ENCODE measurements at places on chromosomes 5 and 9. TPM values are rescaled to one million over a fixed set of nuclear protein-coding genes. Genes with fewer than 3 reads are reported as not detected.

- DNase-seq, result no peak
Measured at GRCh38 chr9:136537896-136538598, 7.8 kb downstream of the NOTCH1 start.

GRCh38 chr5:136819526-136820302 is 454.4 kb upstream of the TRPC7 start:
- peak; percentile 22 for DNase-seq

GRCh38 chr5:179258922-179259730 is 86.1 kb downstream of the ADAMTS2 start:
- no peak for DNase-seq

- no peak for DNase-seq
Measured at GRCh38 chr5:14463629-14464028, 118.0 kb upstream of the OTULINL start.

GRCh38 chr5:39898731-39899130 is 474.0 kb upstream of the DAB2 start:
- no peak for DNase-seq

DNA sequence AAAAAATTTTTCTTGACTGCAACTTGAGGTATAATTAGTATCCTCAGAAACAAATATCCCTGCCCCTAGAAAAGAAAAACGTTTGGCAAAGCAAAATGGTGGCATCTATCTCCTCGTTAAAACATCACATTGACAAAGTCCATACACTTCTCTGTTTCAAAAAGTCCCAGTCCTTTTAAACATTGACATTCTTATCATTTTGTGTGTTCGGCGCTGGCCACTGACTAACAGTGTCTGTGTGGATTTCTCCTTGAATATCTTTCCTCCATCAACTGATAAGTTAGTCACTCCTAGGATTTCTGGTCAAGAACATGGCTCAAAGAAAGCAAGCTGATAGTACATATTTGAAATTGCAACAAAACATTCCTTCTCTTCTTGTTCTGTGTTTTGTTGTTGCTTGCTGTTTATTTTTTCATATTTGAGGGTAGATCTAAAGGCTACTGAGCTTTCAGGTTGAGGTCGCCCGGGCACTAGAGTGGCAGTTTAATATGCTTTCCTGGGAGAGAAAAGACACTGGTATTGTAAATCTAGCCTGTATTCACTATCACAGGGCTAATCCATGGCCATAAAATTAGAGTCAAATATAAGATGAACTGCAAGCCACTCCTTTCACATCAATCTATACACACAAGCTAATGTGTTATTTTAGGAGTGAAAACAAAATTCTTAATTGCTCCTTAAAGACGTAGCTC is 8.5 kb upstream of the PPIC start:
- DNase-seq, result no peak

ALDH7A1 gene
- polyA plus RNA-seq, result 48.7 TPM

JAKMIP2 gene
- polyA plus RNA-seq, result 2.0 TPM

ANKRD20A1 gene
- not detected for polyA plus RNA-seq

PCDHGA1 gene
- polyA plus RNA-seq, result 0.63 TPM
